Epithelial cell of esophagus (primary cell): ENCODE measurements at places on chromosomes 16 and 17.

DNA sequence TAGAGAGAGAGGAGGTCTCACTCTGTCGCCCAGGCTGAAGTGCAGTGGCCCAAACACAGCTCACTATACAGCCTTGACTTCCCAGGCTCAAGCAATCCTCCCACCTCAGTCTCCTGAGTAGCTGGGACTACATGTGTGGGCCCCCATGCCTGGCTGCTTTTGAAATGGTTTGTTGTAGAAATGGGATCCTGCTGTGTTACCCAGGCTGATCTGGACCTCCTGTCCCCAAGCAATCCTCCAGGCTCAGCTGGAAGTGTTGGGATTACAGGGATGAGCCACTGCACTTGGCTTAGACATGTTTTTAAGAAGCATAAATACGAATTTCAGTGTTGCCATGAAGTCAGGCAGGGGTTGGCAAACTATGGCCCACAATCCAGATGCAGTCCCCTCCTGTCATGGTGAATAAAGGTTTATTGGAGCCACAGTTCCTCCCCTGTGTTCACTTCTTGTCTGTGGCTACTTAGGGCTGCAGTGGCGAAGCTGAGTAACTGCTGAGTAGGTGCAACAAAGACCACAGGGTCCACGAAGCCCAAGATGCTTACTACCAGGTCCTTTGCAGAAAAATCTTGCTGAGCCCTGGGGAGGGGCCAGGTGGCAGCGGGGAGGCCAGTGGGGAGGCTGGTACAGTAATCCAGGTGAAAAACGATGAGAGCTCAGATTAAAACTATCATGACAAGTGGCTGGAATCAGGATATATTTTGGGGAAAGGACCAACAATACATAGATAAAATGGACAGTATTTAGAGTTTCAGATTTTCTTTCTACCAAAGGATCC lies 35.2 kb downstream of the TNFRSF13B start:
- DNase-seq: no peak

DNA sequence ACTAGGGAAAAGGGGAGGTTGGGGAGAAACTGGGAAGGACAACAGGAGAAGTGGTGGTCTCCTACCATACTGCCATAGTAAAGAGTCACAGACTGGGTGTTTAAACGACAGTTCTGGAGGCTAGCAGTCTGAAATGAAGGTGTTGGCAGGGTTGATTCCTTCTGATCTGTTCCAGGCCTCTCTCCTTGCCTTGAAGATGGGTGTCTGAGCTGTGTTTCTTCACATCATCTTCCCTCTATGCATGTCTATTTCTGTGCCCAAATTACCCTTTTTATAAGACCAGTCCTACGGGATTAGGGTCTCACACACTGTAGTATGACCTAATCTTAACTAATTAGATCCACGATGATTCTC lies 79.8 kb upstream of the TMEM97 start:
- DNase-seq: no peak

DNA sequence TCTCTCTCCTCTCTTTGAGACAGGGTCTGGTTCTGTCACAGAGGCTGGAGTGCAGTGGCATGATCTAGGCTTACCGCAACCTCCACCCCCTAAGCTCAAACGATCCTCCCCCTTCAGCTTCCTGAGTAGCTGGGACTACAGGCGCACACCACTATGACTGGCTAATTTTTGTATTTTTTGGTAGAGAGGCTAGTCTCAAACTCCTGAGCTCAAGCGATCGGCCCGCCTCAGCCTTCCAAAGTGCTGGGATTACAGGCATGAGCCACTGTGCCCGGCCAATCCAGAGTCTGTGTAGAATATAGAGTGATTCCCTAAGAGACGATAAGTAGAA lies 65.8 kb upstream of the RPH3AL start:
- DNase-seq: no peak

- DNase-seq: no peak
These were observed 243.0 kb upstream of the RPL38 start for GRCh38 chr17:73960469-73960868.

DNA sequence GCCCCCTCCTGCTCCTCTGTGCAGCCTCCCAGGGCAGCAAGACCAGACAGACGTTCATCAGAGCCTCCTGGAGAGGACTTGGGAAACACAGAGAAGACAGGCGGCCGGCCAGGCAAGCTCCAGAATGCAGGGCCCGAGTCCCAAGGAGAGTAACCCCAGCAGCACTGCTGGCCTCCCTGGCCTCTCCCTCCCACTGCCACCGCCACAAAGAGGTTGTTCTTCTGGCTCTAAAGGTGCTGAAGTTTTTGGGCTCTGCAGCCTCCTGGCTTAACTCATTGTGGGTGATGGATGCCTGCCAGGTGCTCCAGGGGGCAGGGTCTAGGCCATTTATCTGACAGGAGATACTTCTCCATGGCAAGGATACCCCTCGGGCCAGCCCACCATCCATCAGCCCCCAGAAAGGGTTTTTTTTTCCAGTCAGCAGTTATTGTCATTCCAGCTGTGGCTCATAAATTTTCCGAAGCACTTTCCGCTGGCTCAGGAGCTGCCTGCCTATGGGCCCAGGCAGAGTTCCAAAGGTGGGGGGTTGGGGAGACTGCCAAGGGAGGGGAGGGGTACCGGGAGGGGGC lies 32.0 kb upstream of the MRPS23 start:
- no peak for DNase-seq

GRCh38 chr17:2433696-2434095 lies 32.8 kb upstream of the MNT start:
- DNase-seq: peak; percentile 83

DNA sequence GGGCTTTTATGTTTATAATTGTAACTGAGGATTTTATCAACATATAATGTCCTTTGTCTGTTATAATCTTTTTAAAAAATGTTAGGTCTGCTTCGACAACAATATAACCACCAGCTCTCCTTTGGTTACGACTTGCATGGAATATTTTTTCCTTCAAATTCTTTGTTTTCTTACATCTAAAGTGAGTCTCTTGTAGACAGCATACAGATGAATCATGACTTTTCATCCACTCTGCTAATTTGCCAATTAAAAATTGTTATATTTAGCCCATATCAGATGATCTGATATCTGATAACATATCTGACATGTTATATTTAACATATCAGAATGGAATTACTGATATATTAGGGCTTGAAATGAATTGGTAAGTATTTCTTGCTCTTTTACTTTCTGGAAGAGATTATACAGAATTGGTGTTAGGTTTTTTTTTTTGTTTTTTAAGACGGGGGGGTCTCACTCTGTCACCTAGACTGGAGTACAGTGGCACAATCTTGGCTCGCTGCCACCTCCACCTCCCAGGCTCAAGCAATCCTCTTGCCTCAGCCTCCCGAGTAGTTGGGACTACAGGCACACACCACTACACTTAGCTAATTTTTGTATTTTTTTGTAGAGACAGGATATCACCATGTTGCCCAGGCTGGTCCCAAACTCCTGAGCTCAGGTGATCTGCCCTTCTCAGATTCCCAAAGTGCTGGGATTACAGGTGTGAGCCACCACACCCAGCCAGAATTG lies 27.5 kb downstream of the TBX21 start:
- no peak for DNase-seq

GRCh38 chr16:83109490-83110125 lies 482.8 kb downstream of the CDH13 start:
- no peak for DNase-seq

DNA sequence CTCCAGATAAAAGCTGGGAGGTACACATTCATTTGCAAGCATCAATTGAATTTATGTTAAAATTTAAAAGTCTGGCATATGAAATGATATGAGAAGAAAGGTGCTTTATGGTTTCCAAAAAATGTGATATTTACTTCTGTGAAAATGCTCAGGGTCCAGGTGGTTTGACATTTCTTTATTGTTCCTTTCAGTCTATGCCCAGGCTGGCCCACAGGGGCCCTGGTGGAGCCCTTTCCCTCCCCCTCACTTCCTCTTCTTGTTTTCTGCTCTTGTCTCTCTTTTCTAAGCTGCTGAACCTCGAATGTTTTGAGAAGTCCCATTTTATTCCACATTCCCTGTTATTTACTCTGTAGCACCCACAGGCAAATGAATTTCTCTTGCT lies 127.8 kb downstream of the HS3ST3B1 start:
- DNase-seq: no peak

DNA sequence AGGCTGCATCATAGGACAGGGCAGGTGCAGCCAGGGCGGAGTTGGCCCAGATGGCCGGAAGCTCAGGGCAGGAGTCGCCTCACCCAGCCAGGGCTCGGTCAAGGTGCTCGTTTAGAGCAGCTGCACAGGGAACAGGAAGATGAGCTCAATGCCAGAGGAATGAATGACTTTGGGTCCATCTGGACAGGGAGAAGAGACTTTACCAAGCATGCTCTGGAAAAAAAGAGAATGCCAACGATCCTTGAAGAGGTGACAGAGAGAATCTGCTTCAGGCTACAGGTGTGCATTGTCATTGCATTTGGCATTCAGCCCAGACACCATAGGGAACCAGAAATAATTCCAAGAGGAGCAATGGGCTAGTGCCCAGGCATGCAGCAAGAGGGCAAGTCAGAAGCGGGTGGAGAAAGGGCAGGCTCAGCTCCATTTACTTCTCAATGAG lies 6.7 kb upstream of the MPP3 start:
- peak; percentile 67 for DNase-seq

DNA sequence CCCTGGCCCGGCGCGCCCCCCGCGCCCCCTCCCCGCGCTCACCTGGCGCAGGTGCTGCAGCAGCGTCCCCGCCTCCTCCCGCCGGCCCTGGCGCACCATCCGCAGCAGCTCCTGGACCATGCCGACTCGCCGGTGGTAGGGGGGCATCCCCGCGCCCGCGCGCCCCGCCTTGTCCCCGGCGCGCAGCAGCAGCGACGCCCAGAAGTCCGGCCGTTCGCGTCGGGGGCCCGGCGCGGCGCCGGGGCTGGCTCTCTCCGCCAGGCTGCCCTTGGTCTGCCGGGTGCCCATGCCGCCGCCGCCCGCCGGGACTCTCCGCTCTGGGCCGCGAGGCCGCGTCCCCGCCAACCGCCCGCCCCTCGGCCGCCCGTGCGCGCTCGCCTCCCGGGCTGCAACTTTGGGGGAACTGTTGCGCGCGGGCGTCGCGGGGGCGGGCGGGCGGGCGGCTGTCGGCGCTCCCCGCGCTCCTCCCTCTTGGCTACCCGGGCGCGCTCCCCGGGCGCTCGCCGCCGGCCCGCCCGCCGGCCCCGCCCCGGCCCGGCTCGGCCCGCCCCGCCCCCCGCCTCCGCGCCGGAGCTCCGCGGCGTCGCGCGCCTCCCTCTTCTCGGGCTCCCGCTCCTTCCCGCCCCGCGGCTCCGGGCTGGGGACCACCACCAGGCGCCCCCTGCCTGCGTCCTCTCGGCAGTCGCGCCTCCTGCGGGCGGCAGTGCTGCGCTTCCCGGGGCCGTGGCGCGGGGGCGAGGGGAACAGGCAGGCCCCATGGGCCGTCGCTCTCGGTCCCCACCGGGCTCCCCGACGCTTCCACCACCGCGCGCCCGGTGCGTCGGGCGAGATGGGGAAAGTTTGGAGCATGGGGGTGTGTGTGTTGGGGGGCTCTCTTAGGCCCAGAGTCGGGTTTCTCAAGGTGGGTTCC lies at the start of gene LRRC75A:
Gene LRRC75A (minus strand): TSS at position 491 of the 910 bp plus-strand sequence. CDS start 203 bp downstream, at position 288.
- DNase-seq: peak; percentile 41

DNA sequence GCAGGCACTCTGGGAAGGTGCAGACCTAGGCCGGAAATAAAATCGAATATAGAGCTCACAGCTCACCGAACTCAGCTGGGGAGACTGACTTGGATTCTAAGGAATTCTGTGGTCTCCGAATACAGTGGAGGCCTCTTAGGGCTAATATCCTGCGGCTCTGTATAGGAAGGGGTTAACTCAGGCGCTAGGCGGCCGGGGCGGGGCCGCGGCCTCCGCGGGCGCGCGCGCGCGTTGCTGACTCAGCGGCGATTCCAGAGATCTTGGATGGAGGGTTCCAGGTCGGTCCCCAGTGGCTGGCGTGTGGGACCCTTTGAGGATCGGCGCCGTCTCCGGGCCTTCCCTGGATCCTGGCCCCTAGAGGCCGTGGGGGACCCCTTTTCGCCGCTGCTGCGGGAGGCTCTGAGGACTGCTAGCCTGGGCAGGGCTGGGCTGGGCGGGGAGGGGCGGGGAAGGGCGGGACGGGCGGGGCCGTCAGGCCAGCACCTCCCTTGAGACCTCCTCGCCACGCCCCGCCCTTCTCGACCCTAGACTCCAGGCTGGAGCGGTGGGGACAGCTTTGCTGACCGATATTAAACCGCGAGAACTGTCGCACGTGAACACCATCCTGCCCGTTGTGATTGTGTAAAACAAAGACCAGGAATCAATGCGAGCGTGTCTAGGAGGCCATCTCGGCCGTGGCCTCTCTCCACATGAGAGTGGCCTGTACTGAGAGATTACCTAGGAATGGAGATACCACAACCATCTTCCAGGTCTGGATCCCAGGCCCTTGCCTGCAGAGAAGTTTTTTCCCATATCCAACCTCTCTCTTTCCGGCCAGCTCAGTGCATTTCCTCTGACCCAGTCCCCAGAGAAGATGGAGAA lies 1.4 kb upstream of the PLEKHH3 start:
- DNase-seq: peak; percentile 79

- DNase-seq: no peak
These were observed 19.7 kb downstream of the RABEP2 start for GRCh38 chr16:28905229-28905754.

DNA sequence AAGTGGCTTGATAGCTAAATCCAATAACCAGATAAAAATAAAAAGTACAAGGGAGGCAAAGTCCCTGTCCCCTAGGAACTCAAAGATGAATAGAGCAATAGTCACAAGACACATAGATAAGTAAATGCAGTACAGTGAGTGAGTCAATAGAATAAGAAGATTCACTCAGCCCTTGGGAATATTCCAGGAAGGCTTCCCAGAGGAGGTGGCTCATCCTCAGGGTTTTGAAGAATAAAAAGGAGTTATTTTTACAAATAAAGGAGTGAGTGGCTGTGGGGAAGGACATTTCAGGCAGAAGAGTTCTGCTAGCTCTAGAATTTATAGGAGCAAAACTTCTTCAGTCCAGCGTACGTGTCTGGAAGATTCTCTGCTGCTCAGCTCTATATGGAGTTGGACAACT lies 177.4 kb upstream of the SDK2 start:
- no peak for DNase-seq

GRCh38 chr17:58618336-58618735 lies 73.5 kb downstream of the TEX14 start:
- DNase-seq: no peak

GRCh38 chr17:27586203-27586721 lies 44.7 kb upstream of the LGALS9 start:
- DNase-seq: peak; percentile 23

DNA sequence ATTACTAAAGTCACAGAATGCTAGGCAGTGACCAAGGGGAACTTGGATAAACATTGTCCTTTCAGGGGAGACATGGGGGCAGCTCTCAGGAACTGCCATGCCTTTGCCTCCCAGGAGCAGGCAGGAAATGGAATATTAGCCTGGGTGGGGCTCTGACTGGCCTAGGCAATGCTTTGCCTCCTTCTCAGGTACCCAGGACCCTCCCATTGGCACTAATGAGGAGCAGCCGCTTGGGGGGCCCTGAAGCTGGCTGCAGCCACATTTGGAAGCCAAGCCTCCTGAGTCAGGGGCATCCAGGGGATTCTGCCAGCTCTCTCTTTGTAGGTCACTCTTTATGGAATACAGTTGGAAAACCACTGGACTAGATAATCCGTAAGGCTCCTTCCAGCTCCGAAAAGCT lies 5.5 kb downstream of the CPSF4L start:
- no peak for DNase-seq

- no peak for DNase-seq
These were observed 36.0 kb downstream of the ZFHX3 start for GRCh38 chr16:73011926-73012325.
